WTC11 (cell line): ENCODE measurements at places on chromosomes 1 and 21.

- DNase-seq: no peak
Observed at GRCh38 chr1:69824932-69825331, 257.2 kb downstream of the LRRC7 start.

DNA sequence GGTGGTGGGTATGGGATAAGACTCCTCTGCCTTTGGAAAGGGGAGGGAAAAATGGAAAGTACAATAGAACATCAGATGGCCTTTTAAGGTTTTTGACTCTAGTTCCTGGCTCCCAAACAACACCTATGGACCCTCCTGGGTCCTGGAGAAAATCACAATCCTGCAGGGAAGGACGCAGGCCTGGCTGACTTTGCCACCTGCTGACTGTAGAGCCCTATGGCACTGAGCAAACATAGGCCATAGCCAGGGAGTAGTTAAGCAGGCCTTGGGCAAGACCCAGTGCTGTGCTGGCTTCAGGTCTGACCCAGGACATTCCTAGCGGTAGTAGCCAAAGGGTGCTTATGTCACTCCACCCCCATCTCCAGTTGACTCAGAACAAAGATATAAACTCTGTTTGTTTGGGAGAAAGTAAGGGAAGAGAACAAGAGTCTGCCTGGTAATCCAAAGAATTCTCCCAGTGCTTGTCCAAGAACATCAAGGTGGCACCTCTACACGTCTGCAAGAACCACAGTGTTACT, 149.0 kb downstream of the SLC44A5 start:
- no peak for DNase-seq

- peak; percentile 45 for DNase-seq
Observed at GRCh38 chr1:93980320-93981273, 71.4 kb upstream of the GCLM start.

DNA sequence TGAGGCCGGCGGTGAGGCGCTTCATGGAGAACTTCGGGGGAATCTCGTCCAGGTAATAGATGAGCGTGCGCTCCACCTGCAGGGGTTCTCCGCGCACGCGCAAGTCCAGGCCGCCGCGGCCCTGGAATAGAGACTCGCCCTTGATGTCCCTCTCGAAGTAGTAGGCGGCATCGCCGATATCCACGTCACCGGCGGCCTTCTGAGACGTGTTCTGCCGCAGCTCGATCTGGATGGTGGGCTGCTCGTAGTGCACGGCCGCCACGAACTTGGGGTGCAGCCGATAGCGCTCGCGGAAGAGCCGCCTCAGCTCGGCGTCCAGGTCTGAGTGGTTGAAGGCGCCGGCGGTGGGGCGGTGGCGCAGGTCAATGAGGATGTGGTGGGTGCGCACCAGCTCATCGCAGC, 726 bp downstream of the TACSTD2 start:
- DNase-seq: peak; percentile 24

- no peak for DNase-seq
Observed at GRCh38 chr1:71350805-71351204, 270.0 kb upstream of the ZRANB2 start.

DNA sequence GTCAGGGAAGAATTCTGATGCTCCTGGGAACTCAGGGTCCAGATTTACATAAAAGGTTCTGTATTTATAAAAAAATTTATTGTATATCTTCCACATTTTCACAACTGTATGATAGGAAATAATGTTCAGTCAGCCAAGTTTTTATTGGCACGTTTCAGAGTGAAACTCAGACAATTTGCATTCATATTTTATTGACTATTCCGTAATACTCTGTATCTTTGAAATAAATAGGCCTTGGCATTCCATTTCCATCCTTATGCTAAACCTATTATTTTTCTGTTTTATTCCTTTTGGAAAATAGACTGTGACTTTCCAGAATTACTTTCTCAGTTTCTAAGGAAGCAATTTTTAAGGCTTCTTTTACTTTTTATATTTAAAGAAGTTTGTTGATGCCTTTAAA, 329.0 kb downstream of the OLFM3 start:
- no peak for DNase-seq

DNA sequence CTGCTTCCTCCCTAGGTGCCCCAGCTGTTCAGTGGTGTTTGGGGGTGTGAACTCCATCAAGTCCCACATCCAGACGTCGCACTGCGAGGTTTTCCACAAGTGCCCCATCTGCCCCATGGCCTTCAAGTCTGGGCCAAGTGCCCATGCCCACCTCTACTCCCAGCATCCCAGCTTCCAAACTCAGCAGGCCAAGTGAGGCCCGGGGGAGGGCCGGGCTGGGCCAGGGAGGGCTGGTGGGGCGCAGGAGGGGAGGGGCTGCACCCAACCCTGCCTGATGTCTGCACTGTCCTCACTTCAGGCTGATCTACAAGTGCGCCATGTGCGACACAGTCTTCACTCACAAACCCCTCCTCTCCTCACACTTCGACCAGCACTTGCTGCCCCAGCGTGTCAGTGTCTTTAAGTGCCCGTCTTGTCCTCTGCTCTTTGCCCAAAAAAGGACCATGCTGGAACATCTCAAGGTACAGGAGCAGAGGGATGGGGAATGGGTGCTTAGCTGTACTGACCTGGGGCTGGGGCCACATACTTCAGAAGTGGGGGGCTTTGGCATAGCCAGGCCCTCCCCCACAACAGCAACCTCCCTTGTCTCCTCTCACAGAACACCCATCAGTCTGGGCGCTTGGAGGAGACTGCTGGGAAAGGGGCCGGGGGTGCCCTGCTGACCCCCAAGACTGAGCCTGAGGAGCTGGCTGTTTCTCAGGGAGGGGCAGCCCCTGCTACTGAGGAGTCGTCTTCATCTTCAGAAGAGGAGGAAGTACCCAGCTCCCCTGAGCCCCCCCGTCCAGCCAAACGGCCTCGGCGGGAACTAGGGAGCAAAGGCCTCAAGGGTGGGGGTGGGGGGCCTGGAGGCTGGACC, 7.2 kb downstream of the ZNF687 start:
- DNase-seq: no peak

DNA sequence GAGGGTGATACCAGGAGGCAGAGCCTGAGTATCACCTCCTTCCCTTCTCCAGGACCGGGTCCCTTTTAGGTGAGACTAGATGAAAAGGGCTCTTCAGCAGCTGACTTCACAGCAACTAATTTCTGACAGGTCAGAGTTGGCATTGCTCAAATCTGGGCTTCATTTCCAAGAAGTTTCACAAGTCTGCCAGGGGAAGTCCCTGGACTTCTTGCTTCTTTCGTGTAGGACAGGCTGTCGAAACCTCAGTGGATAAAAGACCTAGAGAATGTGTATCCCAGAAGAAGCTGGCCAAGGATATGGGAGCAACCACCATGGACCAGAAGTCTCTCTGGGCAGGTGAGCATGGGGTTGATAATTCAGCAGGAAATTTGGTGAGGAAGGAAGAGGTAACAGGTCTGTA, at the start of gene CHI3L2:
TSS of gene CHI3L2 (plus strand) at position 280 of the 400 bp plus-strand sequence. CDS start at position 297, 17 bp downstream.
- DNase-seq: no peak

- DNase-seq: no peak
Observed at GRCh38 chr1:207361889-207362288, 40.4 kb downstream of the CD55 start.

GRCh38 chr1:185534801-185535200, 199.4 kb upstream of the HMCN1 start:
- no peak for DNase-seq

- no peak for DNase-seq
Observed at GRCh38 chr1:37989361-37989930, 376 bp downstream of the SF3A3 start.

DNA sequence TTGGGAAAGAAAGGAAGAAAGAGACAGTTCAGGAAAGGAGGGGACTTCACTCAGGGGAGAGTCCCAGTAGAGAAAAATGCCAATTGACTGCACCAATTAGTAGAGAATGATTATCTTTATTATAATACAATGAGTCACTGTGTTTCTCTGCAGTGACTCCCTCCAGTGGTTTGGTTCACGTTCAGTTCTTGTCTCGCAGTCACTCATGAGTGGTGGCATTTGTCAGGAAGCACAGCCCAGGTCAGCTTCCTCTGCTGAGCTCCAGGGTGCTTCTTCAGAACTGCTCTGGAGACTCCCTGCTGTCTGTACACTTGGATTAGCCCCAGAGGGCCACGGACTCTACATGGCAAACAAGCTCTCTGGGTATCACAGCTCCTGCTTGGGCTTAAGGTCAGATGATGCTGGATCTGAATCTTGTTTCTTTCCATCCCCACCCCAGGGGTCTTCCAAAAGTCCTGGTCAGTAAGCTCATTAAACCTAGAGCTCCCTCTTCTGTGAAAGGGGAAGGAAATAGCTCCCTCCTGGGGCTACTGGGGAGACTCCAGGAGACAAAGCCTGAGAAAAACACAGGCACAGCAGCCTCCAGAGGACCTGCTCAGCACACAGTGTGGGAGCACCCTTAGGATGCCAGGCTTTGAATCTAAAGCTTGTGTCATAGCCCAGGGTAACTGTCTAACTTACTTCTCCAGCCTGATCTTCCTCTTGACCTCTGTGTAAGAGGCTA, 619.0 kb downstream of the AJAP1 start:
- no peak for DNase-seq

- peak; percentile 48 for DNase-seq
Observed at GRCh38 chr21:34367320-34367935, 3.6 kb downstream of the KCNE2 start.

- no peak for DNase-seq
Observed at GRCh38 chr1:111219557-111220286, 7.8 kb upstream of the CHI3L2 start.

- no peak for DNase-seq
Observed at GRCh38 chr1:22613951-22614350, 22.5 kb upstream of the C1QA start.

DNA sequence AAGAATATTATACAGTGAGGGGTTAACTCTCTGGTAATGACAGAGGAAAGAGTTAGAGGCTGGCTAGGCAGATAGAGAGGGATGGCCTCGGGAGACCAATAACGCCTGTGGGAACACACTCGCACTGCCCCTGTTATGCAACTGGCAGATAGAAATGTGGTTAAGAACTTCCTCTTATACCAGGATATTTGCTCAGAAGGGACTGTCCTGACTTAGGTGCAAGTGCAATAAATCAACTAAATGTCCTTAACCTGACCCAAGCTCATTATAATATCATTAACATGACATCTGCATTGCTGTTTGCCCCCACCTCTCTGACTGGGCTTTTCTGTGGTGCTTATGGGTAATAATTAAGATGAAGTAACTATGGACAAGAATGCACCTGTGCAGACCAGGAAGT, 1518.0 kb downstream of the NCAM2 start:
- DNase-seq: no peak

DNA sequence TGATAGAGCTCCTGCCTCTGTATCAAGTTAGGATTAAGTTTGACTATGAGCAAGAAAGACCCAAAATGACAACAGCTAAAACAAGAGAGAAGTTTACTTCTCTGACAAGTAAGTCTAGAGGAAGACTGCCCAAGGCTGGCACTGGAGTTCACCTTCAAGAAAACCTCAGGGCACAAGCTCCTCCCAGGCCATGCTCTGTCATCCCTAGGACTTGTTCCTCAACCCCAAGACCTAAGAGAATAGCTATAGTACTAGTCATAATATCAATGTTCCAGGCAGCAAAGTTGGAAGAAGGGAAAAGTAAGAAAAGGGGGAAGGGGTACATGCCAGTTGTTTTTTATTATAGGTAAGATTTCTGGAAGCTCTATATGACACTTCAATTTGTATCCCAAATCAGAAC, 26.4 kb upstream of the DARS2 start:
- DNase-seq: no peak

DNA sequence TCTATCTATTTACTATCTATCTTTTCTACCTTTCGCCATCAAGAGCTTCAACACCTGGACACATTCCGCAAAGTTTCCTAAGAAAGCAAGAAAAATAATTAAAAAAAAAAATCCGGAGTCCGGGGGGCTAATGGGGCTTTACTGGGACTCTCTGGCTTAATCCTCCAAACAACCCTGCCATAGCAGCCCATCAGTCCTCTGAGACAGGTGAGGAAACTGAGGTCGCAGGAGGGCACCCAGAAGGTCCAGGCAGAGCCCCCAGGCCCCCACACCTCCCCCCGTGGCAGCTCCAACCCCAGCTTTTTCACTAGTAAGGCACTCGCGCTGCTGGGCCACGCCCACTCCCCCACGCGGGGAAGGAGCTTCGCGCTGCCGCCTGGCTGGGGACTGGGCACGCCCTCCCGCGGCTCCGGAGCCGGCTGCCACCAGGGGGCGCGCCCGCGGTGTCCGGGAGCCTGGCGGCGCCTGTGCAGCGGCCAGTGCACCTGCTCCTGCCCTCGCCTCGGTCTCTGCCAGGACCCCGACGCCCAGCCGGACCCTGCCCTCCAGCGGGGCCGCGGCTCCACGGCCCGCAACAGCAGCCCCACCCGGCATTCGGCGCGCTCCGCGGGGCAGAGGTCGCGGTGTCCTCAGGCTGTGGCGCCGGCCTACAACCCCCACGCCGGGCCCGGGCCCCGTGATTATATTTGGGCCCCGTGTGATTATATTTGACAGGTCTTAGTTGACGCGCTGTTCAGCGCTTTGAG, 54.1 kb upstream of the SAMD11 start:
- DNase-seq: peak; percentile 79

GRCh38 chr1:24545662-24546061, 10.2 kb upstream of the NCMAP start:
- DNase-seq: no peak

DNA sequence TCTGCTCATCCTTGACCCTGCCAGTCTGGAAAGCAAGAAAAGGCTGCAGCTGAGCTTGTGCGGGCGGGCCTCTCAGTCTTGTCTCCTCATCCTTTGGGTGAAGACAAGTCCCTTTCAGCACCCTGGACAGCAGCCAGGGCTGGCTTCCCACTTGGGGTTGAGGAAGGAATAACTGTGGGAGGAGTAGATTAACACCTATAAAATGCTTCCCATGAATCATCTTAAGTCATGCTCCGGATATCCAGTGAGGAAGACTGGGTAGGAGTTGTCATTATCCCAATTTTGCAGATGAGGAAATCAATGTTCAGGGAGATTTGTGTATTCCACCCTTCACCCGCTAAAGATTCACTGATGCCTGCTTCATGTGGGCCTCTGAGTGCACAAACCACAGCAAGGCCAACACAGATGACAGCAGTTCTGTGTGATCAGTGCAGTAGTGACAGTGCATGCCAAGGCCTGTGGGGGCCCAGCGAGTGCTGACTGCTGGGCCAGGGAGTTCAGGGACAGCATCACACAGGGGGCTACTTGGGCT, 20.1 kb upstream of the COL16A1 start:
- peak; percentile 94 for DNase-seq

DNA sequence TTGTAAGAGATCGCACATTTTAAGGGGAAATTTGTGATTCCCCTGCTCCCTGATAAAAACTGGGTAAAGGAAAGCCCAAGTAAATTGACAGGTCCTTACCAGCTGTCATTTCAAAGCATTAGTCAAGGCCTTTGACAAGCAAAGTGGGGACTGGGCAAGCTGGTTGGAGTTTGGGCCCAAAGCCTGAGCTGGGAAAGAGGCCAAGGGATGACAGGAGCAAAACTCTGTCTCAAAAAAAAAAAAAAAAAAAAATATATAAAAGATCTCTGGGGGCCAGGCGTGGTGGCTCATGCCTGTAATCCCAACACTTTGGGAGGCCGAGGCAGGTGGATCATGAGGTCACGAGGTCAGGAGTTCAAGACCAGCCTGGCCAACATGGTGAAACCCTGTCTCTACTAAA, 36.9 kb downstream of the SLC2A1 start:
- no peak for DNase-seq
